Stimulated activated CD8-positive, alpha-beta memory T cell treated with anti-CD3 and anti-CD28 coated beads, Interleukin-7, amount 100 ng/mL, for 4 hours (primary cell): ENCODE measurements at places on chromosomes 12 and 14.

GRCh38 chr14:53180272-53181221 is 27.4 kb upstream of the DDHD1 start:
- peak; percentile 29 for DNase-seq

DNA sequence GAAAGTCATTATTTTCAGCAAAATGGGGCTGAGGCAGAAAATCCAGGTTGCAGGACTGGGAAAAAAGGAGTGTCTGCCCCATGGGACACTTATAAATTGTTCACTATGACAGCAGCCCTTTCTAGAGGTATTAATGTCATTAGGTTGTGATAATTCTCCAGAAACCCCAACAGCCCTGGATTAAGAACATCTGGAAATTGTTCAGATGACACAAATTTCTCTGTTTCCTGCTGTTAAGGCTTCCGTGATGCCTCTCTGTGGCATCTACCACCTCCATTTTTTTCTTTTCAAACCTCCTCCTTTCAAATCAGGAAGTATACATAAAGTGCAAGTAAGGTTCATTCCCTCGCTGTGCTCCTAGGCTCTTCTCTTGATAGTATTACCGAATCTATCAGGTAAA is 25.6 kb downstream of the EGLN3 start:
- DNase-seq: no peak

DNA sequence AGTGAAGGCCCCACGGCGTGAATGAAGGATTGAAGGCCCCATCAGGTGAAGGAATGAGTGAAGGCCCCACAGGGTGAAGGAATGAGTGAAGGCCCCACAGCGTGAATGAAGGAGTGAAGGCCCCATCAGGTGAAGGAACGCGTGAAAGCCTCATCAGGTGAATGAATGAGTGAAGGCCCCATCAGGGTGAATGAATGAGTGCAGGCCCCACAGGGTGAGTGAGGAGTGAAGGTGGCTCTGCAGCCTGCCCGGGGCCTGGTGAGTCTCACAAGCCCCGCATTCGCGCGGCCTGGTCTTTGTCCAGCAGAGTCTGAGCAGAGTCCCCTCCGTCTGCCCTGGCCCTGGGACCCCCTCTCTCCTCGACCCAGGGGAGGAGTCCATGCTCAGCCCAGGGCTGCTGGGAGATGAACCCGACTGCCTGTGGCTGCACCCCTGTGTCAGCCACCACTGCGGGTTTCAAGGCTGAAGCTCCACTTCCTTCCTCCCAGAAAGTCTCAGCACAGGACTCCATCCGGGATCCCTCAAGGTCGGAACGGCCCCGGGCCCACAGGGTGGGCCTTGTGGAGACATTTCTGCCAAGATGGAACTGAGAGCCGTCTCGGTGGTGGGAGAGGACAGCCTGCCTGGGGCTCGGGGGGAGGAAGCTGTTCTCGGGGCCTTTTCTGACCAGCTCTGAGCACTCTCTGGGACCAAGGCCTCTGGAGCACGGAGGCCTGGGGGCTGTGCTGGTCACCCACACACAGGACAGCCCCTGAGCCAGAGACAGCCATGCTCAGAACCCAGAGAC is 37.4 kb upstream of the TMEM179 start:
- no peak for DNase-seq

- peak; percentile 28 for DNase-seq
Measured at GRCh38 chr14:21978184-21978998, 304.8 kb upstream of the OR4E1 start.

GRCh38 chr12:18586581-18586980 is 151.2 kb downstream of the PLCZ1 start:
- DNase-seq: no peak

DNA sequence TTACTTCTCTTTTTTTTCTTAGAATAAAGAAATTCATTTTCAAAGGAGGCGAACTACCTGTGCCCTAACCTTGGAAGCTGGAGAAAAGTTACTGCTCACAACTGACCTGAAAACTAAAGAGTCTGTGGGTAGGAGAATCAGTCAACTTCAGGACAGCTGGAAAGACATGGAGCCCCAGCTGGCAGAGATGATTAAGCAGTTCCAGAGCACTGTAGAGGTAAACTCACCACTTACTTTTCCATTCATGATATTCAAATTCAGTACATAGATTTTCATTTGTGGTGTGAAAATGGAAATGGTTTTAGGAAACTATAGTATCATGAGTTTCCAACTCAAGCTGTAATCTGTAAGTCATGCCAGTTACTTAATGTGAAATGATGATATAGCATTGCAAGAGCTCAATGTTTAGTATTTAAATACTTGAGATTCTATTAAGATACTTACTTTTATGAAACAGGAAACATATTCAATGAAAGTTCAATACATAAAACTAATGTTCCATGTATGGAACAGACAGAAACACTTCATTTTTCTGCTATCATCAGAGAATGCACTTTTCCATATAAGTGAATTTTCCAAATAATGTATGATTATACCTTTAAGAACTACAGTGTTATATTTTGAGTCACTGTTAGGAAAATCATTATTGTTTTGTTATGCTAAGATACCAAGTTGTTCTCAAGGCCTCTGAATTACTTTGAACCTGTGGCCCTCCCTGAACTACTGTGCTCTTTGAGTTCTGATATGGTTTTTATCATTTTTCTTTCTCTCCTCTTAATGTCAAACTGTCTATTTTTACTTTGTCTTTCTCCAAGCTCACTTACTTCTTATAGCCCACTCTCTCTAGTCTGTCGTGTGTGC is 119.0 kb downstream of the ESR2 start:
- DNase-seq: no peak

- no peak for DNase-seq
Measured at GRCh38 chr12:47818467-47819137, 1.1 kb downstream of the HDAC7 start.

GRCh38 chr12:46892887-46893286 is 67.1 kb upstream of the SLC38A4 start:
- DNase-seq: no peak

- DNase-seq: no peak
Measured at GRCh38 chr14:80714474-80714873, 227.1 kb downstream of the CEP128 start.

DNA sequence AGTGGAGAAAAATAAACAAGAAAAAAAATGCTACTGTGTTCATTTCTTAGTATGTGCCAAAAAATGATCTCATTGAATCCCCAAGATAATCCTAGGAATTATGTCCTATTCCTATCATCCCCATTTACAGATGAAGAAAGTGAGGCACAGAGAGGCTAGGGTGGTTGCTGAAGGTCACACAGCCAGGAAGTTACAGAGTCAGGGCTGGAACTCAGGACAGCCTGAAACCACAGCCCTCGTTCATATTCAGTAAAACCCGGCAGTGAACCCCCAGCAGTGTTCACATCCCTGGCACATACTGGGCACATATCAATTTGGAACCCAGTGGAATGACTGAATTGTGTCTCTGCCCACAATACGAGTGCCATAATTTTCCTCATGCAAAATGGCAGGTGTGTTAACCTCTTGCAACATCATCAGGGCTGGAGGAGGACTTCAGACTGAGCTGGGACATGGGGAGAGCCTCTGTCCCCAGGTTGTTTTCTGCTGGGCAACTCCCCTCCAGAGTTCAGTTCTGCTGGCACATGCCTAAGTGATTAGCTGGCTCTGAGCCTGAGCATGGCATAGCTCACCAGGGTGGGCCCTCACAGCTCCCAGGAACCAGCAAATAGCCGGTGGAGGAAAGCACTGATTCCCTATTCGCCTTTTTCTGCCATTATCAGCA is 2.0 kb upstream of the PPP1CC start:
- no peak for DNase-seq

DNA sequence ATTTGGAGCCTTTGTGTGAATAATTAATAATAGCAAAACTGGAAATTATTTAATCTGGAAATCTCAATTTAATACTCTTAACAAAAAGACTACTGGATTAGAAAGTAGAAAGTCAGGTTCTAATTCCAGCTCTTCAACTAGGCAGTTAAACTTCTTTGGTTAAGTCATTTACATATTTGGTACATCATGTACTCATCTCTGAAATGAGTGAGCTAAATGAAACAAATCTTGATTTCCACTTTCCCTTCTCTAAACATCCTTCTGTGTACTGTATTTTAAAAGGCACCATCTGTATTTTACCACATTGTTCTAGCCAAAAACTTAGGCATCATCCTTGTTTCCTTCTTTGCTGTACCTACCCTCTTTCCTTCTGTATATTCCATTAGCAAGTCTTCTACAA is 26.9 kb downstream of the CRADD start:
- DNase-seq: no peak

- DNase-seq: no peak
Measured at GRCh38 chr12:127043731-127044130, 1223.2 kb upstream of the TMEM132C start.

- no peak for DNase-seq
Measured at GRCh38 chr12:1575408-1576401, 18.7 kb downstream of the FBXL14 start.

GRCh38 chr14:80095623-80096022 is 115.7 kb downstream of the DIO2 start:
- DNase-seq: no peak

GRCh38 chr14:74968811-74969210 is 13.4 kb upstream of the PGF start:
- DNase-seq: no peak

DNA sequence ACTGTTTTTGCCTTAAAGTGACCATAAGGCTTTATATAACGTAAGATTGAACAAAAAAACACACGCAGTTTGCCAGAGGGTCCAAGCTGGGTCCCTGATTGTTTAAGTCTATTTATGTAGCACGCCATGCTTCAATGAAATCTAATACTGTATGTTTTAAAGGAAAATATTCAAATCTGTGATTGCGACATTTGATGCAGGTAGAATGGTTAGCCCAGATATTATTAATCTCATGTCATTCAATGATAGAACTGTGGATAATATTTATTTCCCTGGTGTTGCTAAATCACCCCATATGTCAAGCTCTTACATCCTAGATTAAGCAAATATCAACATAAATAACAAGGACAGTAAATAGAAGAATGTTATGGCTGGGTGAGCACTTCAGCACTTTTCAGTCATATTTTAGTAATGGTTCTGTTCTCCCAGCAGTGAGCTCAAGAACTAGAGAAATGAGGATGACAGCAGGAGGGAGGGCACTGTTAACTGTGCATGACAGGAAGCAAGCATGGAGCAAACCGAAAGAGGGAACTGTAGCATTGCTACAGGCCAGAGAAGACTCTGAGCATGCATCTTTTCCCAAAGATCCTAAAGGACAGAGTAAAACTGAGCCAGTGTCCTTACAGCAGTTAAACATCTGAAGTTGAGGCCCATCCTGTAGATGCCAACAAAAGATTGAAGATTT is 465.7 kb upstream of the MGAT4C start:
- DNase-seq: no peak
